Activated T-helper 17 cell treated with anti-CD3 and anti-CD28 coated beads, Interleukin-2, amount 50 U/mL, for 72 hours (primary cell): ENCODE measurements at places on chromosomes 3 and 15.

DNA sequence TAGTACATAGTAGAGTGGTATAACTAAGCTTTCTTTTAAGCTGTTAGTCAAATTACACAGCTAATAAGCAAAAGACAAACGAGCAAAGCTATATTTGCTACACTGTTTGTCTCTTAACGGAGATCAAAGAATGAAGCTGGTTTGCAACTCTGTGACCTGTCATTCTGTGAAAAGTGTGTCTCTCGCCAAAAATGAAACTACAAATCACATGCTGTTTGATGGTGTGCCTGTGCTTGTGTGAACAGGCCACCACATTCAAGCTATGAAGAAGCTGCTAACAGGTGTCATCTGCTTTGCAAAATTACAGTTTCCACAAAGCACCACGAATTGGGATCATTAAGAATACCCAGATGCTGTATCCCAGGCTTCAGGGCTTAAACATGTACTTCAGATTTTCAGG, 667.8 kb upstream of the NAALADL2 start:
- ATAC-seq = no peak
- no peaks in the 10 kb centered on the region for H3K4me1 ChIP-seq
- H3K27me3 ChIP-seq = no peaks in the 10 kb centered on the region

DNA sequence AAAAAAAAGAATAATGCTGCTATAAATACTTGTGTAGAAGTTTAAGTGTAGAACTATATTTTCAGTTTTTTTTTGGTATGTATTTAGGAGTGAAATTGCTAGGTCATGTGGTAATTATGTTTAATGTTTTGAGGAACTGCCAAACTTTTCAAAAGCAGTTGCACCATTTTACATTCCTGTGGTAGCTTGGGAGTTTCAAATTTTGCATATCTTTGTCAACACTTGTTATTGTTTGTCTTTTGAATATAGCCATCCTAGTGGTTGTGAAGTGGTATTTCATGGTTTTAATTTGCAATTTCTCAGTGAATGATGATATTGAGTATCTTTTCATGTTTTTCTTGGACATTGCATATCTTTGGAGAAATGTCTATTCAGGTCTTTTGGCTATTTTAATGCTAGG, 30.4 kb downstream of the SKIL start:
- no peak overlapping the region for H3K27ac ChIP-seq
- no peak for ATAC-seq
- H3K27me3 ChIP-seq = no peaks in the 10 kb centered on the region
- peaks cover 97% of the 10 kb centered on the region for H3K36me3 ChIP-seq
- no peaks in the 10 kb centered on the region for H3K4me1 ChIP-seq
- H3K4me3 ChIP-seq = no peak overlapping the region

DNA sequence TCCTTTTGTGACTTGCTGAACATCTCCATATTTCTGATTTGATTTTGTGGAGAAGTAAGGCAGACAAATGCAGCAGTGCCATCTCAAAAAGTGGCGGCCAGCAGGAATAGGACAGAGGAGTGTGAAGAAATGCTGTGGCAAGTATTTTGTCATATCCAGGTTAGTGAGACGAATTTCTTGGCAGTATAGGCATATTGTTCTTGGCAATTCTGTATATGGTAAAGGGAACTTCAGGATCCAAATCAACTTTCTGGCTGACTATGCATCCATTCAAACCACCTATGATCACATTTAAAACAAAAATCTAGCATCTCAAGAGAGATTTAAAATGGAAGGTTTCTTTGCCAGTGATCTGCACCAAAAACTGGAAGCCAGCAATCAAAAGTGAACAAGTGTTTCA, 228.0 kb downstream of the DTWD1 start:
- H3K4me3 ChIP-seq = no peak overlapping the region
- no peaks in the 10 kb centered on the region for H3K36me3 ChIP-seq
- peaks cover 15% of the 10 kb centered on the region for H3K27me3 ChIP-seq
- H3K4me1 ChIP-seq = no peaks in the 10 kb centered on the region
- H3K27ac ChIP-seq = no peak overlapping the region

GRCh38 chr3:195421400-195421799, 21.4 kb downstream of the ACAP2 start:
- ATAC-seq = no peak
- no peaks in the 10 kb centered on the region for H3K36me3 ChIP-seq
- no peaks in the 10 kb centered on the region for H3K27me3 ChIP-seq
- H3K4me1 ChIP-seq = peaks cover 21% of the 10 kb centered on the region
- no peak overlapping the region for H3K4me3 ChIP-seq

DNA sequence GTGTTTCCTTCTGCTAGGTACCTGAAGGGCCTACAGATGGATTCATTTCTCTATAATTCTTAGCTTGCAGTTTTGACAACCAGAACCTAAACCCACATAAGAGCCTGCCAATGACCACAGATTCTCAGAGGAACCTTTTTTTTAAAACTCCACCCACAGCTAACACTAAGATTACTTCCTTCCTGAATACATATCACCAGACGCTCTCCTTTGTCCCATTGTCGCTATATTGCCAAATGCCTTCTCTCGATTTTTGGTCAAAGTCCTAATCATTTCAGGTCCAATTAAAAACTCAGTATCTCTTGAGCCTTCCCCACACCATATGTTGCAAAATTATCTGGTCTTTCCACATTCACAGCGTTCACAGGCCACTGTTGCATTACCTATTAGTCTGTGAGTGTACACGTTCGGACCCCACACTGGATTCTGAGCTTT, 12.4 kb downstream of the ZNF710 start:
- no peaks in the 10 kb centered on the region for H3K27me3 ChIP-seq
- peak overlapping the region; percentile 61 for H3K4me3 ChIP-seq
- ATAC-seq = peak; percentile 87
- H3K36me3 ChIP-seq = no peaks in the 10 kb centered on the region

DNA sequence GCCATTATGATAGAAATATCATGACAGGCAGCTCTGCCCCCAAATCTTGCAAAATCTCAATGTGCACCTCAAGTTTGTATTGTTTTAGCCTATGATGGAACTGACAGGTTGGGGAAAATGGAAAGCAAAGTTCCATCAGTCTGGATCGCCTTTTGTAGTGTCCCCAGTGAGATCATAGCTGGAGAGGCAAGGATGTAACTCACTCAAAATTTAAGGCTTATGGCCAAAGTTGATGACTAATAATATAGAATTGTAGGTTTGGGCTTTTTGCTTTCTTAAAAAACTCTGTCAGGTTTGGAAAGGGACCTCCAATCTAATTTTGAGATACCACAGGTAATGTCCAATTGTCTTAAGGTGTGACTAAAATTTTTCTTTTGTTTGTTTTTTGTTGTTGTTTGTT, 1.4 kb upstream of the ACP3 start:
- H3K27ac ChIP-seq = no peak overlapping the region
- ATAC-seq = no peak
- peaks cover 16% of the 10 kb centered on the region for H3K27me3 ChIP-seq
- no peaks in the 10 kb centered on the region for H3K4me1 ChIP-seq

- H3K27ac ChIP-seq = no peak overlapping the region
- no peaks in the 10 kb centered on the region for H3K27me3 ChIP-seq
- no peak overlapping the region for H3K4me3 ChIP-seq
Observed at GRCh38 chr3:59266551-59266950, 216.7 kb upstream of the CFAP20DC start.

GRCh38 chr15:55434989-55435825, 26.9 kb downstream of the PIERCE2 start:
- H3K4me1 ChIP-seq = no peaks in the 10 kb centered on the region

- H3K27ac ChIP-seq = no peak overlapping the region
- H3K36me3 ChIP-seq = no peaks in the 10 kb centered on the region
- H3K4me3 ChIP-seq = peak overlapping the region; percentile 62
- peaks cover 48% of the 10 kb centered on the region for H3K27me3 ChIP-seq
Observed at GRCh38 chr3:57077630-57078343, 17.3 kb downstream of the SPATA12 start.

GRCh38 chr3:161371441-161372320, at the start of gene SPTSSB:
SPTSSB (minus strand) TSS chr3:161371517; CDS start chr3:161346323, 25,194 bp downstream.
- H3K4me3 ChIP-seq = peak within 1 kb of the TSS; percentile 70
- H3K4me1 ChIP-seq = no peaks in the 10 kb centered on the region
- ATAC-seq = peak; percentile 78
- H3K36me3 ChIP-seq = no peaks in the 10 kb centered on the region

GRCh38 chr15:65115542-65115941, 542 bp upstream of the UBAP1L start:
- no peak for ATAC-seq
- H3K27me3 ChIP-seq = no peaks in the 10 kb centered on the region
- H3K4me1 ChIP-seq = peaks cover 8% of the 10 kb centered on the region
- no peak overlapping the region for H3K27ac ChIP-seq
